Tibial nerve (tissue), 4 donors: ENCODE measurements at places on chromosomes 11 and 22. TPM values are rescaled to one million over a fixed set of nuclear protein-coding genes. Genes with fewer than 3 reads are reported as not detected.

ANKRD49 gene
- total RNA-seq, result 23.4 TPM

RBMXL2 gene
- total RNA-seq, result not detected

SLC22A9 gene
- total RNA-seq, result not detected

- no peaks in the 10 kb centered on the region for H3K27me3 ChIP-seq
- H3K4me3 ChIP-seq, result no peak overlapping the region
- peaks cover 49% of the 10 kb centered on the region for H3K4me1 ChIP-seq
Observed at GRCh38 chr11:78392854-78393253, 24.8 kb downstream of the GAB2 start.

OR2D2 gene
- total RNA-seq, result not detected

OR5A1 gene
- total RNA-seq, result not detected

DNA sequence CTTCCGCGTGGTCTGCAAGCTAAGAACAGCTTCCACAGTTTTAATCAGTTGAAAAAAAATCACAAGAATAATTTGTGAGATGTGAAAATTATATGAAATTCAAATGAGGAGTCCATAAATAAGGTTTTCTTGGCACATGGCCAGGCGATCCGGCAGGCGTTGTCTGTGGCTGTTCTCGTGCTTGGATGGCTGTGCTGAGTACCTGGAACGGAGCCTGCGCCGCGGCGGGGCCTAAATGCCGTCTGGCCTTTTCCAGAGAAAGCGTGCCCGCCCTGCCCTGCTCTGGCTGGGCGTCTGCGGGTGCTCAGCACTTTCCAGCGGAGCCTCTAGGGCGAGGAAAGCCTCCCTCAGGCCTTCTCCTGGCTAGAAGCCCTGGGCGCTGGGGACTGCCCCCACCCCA lies 41.8 kb downstream of the OSBPL5 start:
- peaks cover 17% of the 10 kb centered on the region for H3K4me1 ChIP-seq
- H3K36me3 ChIP-seq, result peaks cover 5% of the 10 kb centered on the region
- H3K27me3 ChIP-seq, result no peaks in the 10 kb centered on the region
- DNase-seq, result peak; percentile 78
- H3K4me3 ChIP-seq, result no peak overlapping the region

DNA sequence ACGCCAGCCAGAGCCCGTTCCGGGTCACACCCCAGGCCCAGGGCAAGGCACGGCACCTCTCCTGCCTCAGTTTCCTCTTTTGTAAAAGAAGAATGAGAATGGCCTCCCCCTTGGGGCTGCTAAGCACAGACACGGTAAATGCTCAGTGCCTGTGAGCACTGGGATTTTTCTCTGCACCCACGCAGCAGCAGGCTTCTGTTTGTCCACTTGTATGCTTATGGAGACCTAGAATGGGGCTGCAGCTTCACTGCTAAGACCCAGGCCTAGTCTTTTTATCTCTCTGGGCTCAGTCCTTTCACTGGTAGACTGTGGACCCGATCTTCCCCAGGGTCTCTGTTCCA lies 1327.9 kb downstream of the TBC1D22A start:
- H3K36me3 ChIP-seq, result no peaks in the 10 kb centered on the region
- H3K27ac ChIP-seq, result no peak overlapping the region
- H3K27me3 ChIP-seq, result no peaks in the 10 kb centered on the region
- H3K4me1 ChIP-seq, result no peaks in the 10 kb centered on the region
- peak overlapping the region; percentile 7 for H3K4me3 ChIP-seq

CHST1 gene
- 1.2 TPM for total RNA-seq

OR6T1 gene
- not detected for total RNA-seq

GRCh38 chr11:116104498-116105174 lies 600.4 kb upstream of the CADM1 start:
- no peaks in the 10 kb centered on the region for H3K27me3 ChIP-seq
- no peak overlapping the region for H3K4me3 ChIP-seq
- H3K27ac ChIP-seq, result no peak overlapping the region
- no peak for DNase-seq
- H3K36me3 ChIP-seq, result no peaks in the 10 kb centered on the region

DNA sequence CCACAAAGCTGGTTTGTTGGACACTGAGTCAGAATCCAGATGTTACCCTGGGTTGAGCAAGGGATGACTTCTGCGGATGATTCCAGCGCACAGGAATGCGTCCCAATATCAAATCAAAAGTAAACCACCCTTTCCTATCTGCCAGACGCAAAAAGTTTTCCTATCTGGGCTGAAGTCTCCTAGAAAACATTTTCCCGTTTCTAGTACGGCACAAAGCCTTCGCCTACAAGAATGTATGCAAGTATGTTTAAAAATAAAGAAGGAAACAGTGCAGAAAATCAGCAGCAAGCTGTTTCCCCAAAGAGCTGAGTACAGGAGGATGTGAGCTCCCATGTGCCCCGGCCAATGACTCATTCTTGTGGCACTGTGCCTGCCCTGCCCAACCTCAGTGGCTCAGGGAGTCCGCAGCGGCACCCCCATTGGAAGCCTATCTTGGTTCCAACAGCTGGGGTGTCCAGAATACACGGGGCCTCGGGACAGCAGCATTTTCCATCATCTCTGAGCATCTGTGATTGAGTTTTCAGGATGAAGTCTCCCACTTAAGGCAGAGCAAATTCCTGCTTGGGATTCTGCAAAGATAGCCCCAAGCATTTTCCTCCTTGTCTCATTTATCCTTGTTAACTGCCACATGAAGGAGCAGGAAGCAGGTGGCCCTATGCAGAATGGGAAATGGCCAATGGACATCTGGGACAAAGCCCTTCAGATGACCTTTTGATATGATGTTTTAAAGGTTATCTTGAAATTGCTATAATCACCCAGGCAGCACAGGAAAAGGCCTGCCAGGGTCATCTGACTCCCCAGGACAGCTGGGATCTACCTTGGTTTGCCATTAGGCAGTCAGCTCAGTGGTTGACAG lies 17.5 kb downstream of the KCNJ5 start:
- no peaks in the 10 kb centered on the region for H3K4me1 ChIP-seq
- no peaks in the 10 kb centered on the region for H3K36me3 ChIP-seq
- H3K27ac ChIP-seq, result no peak overlapping the region
- H3K27me3 ChIP-seq, result no peaks in the 10 kb centered on the region
- H3K4me3 ChIP-seq, result no peak overlapping the region

GRCh38 chr11:115197433-115197832 lies 306.8 kb downstream of the CADM1 start:
- H3K27me3 ChIP-seq, result no peaks in the 10 kb centered on the region
- no peaks in the 10 kb centered on the region for H3K36me3 ChIP-seq
- H3K27ac ChIP-seq, result no peak overlapping the region
- H3K4me1 ChIP-seq, result no peaks in the 10 kb centered on the region
- no peak for DNase-seq

DNA sequence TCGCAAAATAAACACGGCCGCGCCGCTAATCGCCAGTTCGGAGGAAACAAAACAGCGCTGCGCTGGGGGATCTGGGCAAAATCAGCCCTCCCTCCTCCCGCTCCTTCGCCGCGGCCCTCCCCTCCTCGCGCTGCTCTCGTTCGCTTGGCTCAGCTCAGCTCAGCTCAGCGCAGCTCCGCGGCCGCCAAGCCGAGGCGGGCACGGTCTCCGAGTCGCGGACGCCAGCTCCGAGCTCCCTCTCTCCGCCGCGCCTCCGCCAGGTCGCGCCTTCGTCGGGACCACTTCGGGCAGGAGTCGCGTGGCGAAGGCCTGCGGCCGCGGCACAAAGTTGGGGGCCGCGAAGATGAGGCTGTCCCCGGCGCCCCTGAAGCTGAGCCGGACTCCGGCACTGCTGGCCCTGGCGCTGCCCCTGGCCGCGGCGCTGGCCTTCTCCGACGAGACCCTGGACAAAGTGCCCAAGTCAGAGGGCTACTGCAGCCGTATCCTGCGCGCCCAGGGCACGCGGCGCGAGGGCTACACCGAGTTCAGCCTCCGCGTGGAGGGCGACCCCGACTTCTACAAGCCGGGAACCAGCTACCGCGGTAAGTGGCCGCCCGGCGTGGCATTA lies at the start of gene SPON1:
TSS of gene SPON1 (plus strand) at position 162 of the 607 bp plus-strand sequence. CDS start at position 344, 182 bp downstream.
- H3K36me3 ChIP-seq, result no peaks in the 10 kb centered on the region
- H3K4me1 ChIP-seq, result peaks cover 10% of the 10 kb centered on the region
- H3K27me3 ChIP-seq, result peaks cover 49% of the 10 kb centered on the region
- no peak within 1 kb of the TSS for H3K27ac ChIP-seq

DNA sequence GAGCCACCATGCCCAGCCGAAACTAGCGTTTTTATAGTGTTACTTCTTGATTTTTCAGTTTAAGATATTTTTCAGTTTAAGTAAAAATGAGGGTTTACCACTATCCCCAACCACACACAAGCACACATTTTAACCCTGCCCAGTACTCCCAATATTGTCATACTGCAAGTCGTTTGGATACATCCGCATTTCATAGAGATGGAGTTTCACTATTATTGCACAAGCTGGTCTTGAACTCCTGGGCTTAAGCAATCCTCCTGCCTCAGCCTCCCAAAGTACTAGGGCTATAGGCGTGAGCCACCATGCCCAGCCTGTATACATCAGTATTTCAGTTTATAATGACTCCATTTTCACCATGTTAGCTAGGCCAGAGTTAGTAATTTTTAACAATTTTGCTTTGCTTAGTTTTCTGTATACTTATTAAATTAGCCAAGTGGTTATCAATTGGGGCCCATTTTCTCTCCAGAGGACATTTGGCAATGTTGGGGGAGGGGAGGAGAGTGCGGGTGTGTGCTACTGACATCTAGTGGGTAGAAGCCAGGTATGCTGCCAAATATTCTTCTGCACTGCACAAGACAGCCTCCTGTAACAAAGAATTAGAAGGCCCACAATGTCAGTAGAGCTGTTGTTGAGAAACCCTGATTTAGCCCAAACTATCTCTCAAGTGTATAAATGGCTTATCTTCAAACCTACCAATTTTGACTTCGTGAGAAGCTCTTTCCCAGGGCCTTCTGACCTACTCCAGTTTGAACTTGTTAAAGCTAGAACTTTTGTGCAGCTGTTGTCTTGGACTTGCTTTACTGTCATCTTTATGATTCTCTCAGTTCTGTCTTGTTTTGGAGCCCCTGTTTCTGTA lies 7.3 kb downstream of the USP47 start:
- peak overlapping the region; percentile 55 for H3K27ac ChIP-seq
- peak; percentile 33 for DNase-seq
- H3K27me3 ChIP-seq, result no peaks in the 10 kb centered on the region
- H3K4me1 ChIP-seq, result peaks cover 63% of the 10 kb centered on the region

RFPL3 gene
- not detected for total RNA-seq

GRCh38 chr22:44136786-44137185 lies 43.9 kb upstream of the PARVG start:
- no peak overlapping the region for H3K27ac ChIP-seq
- no peaks in the 10 kb centered on the region for H3K27me3 ChIP-seq
- no peaks in the 10 kb centered on the region for H3K4me1 ChIP-seq
- H3K4me3 ChIP-seq, result no peak overlapping the region
- no peak for DNase-seq

GRCh38 chr11:107547961-107548360 lies 17.6 kb downstream of the ALKBH8 start:
- DNase-seq, result no peak
- no peaks in the 10 kb centered on the region for H3K36me3 ChIP-seq
- H3K4me3 ChIP-seq, result no peak overlapping the region
- no peak overlapping the region for H3K27ac ChIP-seq
- no peaks in the 10 kb centered on the region for H3K27me3 ChIP-seq

SAA4 gene
- not detected for total RNA-seq

QSER1 gene
- total RNA-seq, result 36.0 TPM

FGF19 gene
- not detected for total RNA-seq

BDNF gene
- total RNA-seq, result not detected

GRCh38 chr11:67273260-67273990 lies 7.2 kb downstream of the GRK2 start:
- DNase-seq, result peak; percentile 10
- no peaks in the 10 kb centered on the region for H3K27me3 ChIP-seq
- peaks cover 12% of the 10 kb centered on the region for H3K36me3 ChIP-seq
- peaks cover 5% of the 10 kb centered on the region for H3K4me1 ChIP-seq
- H3K27ac ChIP-seq, result peak overlapping the region; percentile 90
- no peak overlapping the region for H3K4me3 ChIP-seq

- H3K4me3 ChIP-seq, result no peak overlapping the region
- no peaks in the 10 kb centered on the region for H3K36me3 ChIP-seq
- no peaks in the 10 kb centered on the region for H3K27me3 ChIP-seq
- peaks cover 78% of the 10 kb centered on the region for H3K4me1 ChIP-seq
- no peak for DNase-seq
- H3K27ac ChIP-seq, result no peak overlapping the region
Observed at GRCh38 chr11:48105096-48105990, 111.3 kb upstream of the OR4B1 start.
